CD4-positive, alpha-beta T cell treated with Interleukin-6 at 100 ng/mL for 8 hours (primary cell): ENCODE measurements at places on chromosomes 2 and 18.

DNA sequence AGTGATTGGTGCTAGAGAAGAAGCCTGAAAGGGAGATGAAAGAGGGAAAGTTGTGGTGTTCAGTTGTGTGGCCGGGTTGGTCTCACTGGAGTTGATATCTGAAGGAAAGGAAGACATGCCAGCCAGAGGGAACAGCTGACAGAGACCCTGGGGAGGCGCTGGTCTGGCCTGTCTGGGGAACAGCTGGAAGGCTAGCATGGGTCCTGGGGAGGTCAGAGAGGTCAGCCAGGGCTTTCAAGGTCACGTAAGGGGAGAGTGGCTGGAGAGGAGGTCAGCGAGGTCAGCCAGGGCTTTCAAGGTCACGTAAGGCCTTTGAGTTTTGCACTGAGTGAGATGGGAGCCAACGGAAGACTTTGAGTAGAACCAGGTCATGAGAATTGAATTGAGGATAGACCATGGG, 11.0 kb downstream of the DYSF start:
- DNase-seq, result no peak

DNA sequence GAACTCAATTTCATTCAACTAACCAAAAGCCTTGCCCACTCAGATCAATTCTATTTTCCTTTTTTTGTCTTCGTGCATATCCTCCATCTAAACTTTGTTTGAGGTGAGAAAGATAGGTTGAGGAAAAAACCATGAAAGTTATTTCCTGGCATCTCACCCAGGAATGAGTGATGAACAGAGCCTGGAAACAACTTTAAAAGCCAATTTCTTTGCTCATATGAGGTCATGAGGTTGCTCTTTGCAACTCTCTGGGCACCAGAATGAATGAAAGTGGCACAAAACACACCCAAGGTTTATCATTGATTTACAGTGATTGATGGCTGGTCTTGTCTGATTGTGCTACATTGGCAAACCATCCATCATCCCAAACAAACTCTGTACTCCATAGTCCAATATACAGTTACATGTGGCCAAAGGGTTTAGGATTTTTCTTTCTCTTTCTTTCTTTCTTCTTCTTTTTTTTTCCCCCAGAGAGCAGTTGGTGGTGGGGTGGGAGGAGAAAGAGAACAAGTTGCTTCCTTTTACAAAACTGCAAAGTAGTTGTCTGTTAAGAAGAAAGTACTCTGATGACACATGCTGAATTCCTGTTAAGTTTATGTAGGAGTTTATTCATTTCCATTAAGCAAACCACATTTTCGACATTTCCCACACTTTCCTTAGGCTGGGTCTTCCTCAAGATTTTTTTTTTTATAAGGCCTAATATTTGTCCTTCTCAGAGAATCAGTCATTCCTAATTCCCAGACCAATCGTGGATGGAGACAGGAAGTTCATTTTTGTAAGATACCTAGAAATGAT, 575.9 kb upstream of the ZEB2 start:
- no peak for DNase-seq

DNA sequence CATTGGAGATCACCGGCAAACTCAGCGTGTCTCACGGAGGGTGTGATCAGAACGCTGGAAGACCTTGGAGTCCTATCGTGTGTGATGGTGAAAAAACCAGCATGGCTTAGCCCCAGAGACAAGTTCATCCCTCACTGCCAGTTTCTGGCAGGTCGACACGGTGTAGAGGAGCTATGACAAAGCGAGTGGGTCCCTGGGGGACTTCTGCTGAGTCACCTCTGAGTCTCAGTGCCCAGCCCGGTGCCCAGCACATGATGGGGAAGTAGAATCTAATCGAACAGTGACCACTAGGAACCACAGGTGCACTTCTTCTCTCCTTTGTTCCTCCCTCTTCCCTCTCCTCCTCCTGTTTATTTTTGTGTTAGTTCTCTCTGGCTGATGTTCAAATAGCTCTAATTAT, 45.9 kb upstream of the KCNF1 start:
- no peak for DNase-seq

- DNase-seq, result no peak
These were observed 2.8 kb downstream of the SLC30A6 start for GRCh38 chr2:32168513-32168912.

GRCh38 chr2:228866044-228866443, 405.0 kb downstream of the PID1 start:
- DNase-seq, result no peak

- no peak for DNase-seq
These were observed 73.2 kb upstream of the NRP2 start for GRCh38 chr2:205609113-205609512.

GRCh38 chr2:66452917-66453316, 18.0 kb downstream of the MEIS1 start:
- no peak for DNase-seq

DNA sequence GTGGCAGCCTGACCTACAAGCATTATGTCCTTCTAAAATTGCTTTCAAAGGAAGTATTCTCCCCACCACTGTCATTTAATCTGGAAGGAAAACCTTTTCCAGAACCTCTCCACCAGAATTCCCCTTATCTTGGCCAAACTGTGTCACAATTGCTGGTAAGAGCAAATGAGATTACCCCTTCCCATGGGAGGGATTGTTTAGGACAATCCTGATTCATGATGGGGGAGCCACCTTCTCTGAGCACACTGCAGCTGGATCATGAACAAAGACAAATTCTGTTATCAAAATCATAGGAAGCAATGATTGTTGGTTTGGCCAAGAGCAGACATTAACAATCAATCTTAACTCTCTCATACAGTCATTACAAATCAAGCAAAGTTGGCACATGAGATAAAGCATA, 18.1 kb upstream of the ATOH8 start:
- no peak for DNase-seq

DNA sequence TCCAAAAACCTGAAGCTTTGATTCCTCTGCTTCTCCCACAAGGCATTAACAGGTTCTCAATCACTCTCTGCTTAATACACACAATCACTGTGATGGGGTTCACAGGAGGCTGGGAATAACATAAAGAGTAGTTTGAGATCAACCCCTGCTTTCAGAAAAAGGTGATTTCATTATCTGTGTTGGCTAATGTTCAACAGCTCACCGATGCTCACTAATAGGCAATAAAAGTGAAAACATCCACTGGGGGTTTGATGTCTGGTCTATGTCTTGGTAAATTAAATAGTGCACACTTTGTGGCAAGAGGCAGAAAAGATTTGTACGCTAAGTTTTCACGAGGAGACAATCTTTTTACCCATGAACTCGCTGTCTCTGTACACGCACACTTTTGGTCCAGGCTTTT, 159.3 kb upstream of the SERPINE2 start:
- DNase-seq, result no peak

GRCh38 chr2:239467956-239468490, 67.2 kb upstream of the HDAC4 start:
- no peak for DNase-seq

- no peak for DNase-seq
These were observed 357.5 kb upstream of the ID2 start for GRCh38 chr2:8324164-8324856.
